ENCODE measurements at places on chromosomes 5 and 9. TPM values are rescaled to one million over a fixed set of nuclear protein-coding genes. Genes with fewer than 3 reads are reported as not detected.

Gene ZNF618
- 2.0 TPM for total RNA-seq

Gene TICAM2
- total RNA-seq = 2.4 TPM

Gene PCDHA3
- total RNA-seq = 0.24 TPM

Gene ACSL6
- 2.1 TPM for total RNA-seq

Gene PKD2L2
- 0.37 TPM for total RNA-seq

Gene HAVCR2
- total RNA-seq = 1.5 TPM

Gene FBP1
- 0.56 TPM for total RNA-seq

DNA sequence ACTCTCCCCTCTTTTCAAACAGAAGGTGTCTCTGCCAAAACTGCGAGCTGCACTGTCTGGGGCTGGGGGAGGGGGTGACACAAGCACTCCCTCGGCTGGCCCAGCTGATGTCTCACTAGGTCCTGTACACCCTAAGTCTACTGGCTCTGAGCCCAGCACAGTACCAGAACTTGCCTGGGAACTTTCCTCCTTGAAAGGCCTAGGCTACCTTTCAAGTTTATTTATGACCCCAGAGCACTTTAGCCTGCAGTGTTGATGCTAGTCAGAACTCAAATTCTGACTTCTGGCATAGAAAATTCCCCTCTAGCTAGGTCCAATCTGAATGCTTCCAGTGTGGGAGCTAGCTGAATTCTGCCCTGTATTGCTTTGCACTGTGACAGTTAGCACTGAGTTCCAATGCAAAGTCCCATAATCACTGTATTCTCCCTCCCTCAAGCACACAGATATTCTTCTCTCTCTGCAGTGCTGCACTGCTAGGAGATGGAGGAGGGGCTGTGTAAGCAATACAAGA is 10.5 kb downstream of the LURAP1L start:
- peak; percentile 33 for DNase-seq

DNA sequence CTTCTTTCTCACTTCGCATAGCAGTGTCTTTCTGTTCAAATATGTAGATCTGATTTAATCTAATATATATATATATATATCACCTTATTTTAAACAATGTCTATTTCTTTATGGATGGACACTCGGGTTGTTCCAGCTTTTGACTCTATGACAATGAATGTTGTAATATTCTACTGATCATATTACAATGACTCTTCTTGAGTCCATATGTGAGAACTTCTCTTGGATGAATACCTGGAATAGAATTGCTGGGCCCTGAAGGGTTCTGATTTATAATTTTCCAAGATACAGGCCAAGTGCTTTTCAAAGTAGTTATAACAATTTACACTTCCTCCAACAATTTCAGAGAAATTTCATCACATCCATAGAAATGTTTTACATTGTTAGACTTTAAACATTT is 28.8 kb downstream of the NTRK2 start:
- no peak for DNase-seq

DNA sequence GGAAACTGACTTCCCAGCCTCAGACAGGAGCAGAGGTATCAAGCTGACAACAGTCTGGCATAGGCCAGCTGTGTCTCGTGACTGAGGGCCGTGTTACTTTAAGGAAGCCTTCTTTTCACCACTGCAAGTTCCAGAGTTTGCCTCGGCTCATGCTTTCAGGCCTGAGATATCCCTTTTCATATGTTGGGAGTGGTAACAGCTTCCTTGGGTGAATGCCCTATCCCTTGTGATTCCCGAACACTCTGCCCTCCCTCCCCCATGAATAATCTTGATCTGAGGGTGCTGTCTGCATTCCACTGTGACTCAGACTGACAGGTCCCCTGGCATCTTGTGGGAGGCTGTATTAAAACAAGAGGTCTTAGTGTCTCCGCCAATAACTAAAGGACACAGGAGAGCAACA is 49.7 kb upstream of the ARL15 start:
- DNase-seq = no peak

GRCh38 chr5:142145106-142145900 is 36.7 kb downstream of the NDFIP1 start:
- DNase-seq = no peak

GRCh38 chr9:136703276-136703860 is 9.0 kb upstream of the DIPK1B start:
- DNase-seq = no peak

GRCh38 chr9:100354121-100354800 is 1.5 kb upstream of the TEX10 start:
- DNase-seq = no peak

GRCh38 chr5:39578887-39579497 is 154.2 kb upstream of the DAB2 start:
- DNase-seq = no peak

- DNase-seq = no peak
Measured at GRCh38 chr9:123401879-123402513, 46.0 kb downstream of the CRB2 start.

DNA sequence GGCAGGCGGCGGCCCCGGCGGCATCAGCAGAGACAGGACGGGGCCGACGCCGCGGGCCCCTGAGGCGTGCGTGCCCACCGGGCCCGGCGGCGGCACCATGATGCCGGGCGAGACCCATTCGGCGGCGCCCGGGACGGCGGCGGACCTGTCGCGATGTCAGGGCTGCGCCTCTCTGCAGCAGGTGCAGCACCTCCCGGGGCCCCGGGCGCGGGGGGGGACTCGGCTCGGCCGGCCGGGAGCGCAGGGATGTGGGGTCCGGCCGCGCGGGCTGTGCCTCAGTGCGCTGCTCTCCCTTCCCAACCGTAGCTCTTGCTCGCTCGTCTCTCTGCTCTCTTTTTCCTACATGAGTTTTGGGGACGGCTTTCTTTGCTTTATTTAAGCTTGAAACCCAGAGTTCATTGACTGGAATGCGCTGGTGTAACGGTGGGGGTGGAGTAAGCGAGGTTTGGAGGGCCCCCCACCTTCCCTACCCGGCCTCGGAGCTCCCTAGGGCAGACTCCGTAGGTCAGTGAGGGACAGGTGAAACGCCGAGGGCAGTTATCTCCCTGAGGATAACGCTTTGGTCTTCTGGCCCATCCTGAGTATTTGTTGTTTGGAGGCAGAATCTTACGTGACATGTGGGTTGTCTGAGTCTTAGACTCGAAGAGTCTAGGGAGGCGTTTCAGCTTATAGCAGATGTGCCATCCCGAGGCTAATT is 490 bp downstream of the ICE1 start:
- DNase-seq = no peak

DNA sequence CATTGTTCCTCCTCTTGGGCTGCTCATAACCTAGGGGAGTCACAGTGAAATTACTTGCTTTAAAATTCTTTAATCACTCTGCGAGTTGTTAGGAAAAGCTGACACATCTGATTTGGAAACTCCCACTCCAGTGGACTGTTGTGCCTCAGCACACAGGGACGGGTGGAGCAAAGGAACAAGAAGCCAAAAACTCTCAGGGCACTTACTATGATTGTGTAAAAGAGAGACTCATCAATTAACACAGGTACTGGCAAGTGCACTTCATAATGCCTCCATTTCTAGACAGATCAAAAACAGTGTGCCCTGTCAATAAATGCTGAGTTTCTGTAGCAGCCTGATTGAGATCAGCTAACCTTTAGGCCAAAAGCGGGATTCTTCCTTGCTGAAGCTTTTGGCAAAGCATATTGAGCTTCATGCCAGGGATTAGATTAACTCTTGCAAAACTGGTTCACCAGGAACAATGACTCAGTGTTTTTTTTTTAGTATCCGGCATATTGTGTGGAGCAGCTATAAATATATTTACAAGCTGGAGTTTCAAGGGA is 55.9 kb downstream of the TMC1 start:
- no peak for DNase-seq

DNA sequence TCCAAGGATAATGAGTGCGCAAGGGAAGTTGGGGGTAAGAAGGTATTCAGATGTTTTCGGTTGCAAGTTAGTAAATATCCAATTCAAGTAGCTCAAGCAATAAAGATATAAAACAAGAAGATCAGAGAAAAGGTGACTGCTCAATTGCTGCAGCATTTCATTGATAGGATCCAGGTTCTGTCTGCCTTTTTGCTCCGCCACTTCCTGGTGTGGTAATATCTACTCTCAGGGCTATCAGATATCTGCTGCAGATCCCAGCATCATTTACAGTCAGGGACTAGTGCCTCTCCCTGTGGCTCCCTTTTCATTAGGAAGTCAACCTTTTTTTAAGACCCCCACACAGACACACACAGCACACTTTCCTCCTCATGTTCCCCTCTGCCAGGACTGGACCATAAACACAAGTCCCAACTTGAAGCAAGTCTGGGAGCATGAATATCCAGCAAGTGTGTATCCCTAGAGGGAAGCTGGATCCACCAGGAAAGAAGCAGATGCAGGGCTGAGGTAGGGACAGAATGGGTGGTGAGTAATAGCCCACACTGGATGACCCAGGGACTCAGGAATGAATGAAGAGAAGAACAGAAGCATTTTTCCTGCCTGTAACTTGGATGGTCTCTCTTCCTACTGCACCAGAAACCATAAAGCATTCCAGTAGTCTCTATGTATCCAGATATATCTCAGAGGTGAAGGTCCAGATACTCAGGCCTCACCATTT is 53.7 kb downstream of the ZNF622 start:
- no peak for DNase-seq

DNA sequence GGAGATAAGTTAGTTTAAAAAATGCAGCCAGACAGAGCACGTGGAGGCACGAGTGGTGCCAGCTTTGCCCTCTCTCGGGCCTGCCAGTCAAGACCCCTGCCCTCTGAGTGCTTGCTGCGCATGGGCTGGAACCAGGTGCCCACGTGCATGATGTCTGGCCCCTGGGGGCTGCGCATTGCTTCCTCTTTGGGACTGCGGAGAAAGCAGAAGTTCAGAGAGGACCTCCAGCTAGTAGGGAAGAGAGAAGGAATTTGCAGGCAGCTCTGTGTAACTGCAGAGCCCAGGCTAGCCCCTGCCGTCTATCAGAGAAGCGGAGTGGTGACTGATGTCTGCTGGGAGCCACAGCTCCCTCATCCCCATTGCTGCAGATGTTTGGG is 9.7 kb upstream of the RNU6ATAC start:
- no peak for DNase-seq

Data from heart left ventricle (tissue), 16 donors.